ENCODE measurements at places on chromosomes 5 and 9.
A peak's percentile ranks its signal among the peaks of the same experiment; 100 is the strongest.

DNA sequence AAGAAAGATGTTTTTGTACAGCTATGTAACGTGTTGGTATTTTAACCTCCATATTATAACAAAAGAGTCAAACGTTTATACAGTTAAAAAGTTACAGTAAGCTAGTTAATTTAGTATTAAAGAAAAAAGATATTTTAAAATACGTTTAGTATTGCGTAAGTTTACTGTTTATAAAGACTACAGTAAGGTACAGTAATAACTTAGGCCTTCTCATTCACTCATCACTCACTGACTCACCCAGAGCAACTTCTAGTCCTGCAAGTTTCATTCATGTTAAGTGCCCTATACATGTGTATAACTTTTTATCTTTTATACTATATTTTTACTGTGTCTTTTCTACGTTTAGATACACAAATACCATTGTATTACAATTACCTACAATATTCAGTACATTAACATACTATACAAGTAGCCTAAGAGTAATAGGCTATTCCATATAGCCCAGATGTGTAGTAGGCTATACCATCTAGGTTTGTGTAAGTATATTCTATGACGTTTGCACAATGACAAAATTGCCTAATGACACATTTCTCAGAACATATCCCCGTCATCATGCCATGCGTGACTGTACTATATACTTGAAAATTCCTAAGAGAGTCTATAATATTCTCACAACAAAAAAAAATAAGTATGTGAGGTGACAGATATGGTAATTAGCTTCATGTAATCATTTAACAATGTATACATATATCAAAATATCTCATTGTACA, 33.8 kb downstream of the ERP44 start:
- no peak for DNase-seq

DNA sequence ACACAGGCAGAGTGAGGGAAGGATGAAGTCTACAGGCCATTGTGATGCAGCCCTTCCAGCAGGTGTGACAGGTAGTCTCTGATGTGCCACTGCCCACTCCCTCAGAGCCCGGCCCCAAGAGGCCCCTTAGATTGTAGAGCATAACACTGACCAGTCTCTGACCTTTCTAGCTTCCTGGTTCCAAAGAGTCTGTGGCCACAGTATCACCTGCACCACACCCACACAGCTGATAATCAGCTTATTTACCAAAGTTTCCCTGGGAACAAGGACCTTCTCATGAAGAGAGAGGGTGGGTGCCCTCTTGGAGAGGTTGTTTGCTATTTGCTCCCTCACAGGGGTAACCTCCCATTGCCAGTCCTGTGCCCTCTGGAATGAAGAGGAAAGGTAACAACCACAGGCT, 11.0 kb upstream of the ACER2 start:
- DNase-seq: no peak

DNA sequence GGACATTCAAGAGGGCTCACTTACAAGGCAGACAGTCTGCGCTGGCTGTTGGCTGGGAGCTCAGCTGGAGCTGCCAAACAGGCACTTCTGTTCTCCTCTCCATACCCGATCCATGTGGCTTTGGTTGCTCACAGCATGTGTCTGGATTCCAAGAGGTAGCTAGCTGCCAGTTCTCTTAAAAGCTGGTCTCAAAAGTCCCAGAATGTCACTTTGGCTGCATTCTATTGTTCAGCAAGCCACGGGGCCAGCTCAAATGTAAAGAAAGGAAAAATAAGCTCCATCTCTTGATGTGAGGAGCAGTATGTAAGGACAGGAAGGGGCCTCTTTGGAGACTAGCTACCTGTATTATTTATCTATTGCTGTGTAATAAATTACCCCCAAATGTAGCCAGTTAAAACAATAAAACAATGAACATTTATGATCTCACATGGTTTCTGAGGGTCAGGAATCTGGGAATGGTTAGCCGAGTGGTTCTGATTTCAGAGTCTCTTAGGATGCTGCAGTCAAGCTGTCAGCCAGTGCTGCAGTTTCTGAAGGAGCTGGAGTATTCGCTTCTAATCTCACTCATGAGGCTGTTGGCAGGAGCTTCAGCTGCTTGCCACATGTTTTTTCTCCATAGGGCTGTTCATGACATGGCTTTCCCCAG, 112.7 kb upstream of the CLINT1 start:
- peak; percentile 21 for DNase-seq

GRCh38 chr5:41219658-41220269, 6.4 kb upstream of the C6 start:
- no peak for DNase-seq

DNA sequence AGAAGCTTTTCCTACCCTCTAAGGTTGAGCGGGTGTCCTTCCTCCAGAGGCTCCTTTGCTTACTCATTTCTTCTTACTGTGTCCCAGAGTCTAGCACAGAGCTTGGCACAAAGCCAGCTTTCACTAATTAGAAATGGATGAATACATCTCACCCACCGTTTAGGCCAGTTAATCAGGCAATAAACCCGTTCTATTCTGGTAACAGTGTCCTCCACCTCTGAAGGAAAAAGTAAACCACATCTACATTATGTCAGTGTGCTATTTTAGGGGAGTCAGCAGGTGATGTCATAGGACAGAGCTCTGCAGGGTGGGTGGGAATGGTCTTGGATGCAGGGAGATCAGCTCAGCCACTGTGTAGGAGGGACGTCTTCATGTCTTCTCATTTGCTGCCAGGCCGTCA, 109.2 kb downstream of the OSTF1 start:
- no peak for DNase-seq

GRCh38 chr9:37035648-37036370, 1.7 kb upstream of the PAX5 start:
- no peak for DNase-seq

DNA sequence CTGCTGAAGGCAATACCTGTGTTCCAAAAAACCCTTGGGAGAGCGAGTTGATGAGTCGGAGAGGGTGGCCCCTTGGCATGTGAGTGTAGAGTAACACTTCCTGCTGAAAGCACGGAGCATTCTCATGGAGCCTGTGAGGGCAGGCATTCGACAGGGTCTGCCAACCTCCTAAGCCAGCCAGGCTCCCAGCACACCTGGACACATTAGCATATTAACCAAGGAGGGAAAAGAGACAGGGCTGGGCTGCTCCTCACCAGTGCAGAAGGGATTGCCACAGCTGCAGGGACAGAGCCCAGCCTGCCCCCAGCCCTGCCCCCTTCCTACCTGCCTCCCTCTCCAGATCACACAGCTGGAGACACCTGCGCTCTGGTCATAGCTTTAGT, 46.4 kb upstream of the SEMA4D start:
- no peak for DNase-seq

GRCh38 chr9:93156475-93157008, 22.5 kb upstream of the NINJ1 start:
- DNase-seq: no peak

Data from left ventricle myocardium inferior (tissue), 1 donor.